ENCODE measurements at places on chromosomes 6 and 20.

DNA sequence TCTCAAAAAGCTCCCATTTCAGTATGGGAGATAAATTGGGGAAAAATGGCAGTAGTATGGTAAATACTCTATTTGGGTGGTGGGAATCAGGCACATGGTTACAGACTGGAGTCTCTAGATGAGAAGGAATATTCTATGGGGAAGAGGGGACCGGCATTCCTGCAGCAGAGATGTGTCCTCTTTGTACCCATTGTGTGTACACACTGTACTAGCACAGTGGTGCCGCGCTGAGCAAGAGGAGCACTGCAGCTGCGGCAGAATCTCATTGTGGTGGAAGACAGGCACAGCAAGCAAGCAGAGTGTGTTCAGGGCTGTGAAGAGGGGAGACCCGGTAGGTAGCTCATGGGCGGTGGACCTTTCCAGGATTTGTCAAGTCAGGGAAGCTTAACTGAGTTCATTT is 13.0 kb downstream of the AFDN start:
- DNase-seq, result no peak

DNA sequence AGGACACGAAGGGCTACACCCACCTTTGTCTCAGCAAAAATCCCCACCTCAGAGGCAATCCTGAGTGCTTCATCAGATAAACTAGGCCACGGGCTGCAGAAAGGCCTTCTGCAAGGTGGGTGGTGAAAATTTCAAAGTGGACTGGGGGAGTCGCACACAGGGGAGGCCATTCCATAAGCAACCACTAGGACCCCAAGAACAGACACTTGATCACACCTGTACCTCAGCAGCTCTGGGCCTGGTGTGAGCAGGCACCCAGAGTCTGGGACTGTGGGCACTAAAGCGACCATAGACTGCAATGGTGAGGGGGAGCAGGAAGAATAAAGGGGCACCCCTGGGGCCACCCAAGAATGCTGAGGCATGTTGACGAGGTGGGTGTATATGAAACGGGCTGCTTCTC is 52.6 kb downstream of the SERAC1 start:
- DNase-seq, result no peak

DNA sequence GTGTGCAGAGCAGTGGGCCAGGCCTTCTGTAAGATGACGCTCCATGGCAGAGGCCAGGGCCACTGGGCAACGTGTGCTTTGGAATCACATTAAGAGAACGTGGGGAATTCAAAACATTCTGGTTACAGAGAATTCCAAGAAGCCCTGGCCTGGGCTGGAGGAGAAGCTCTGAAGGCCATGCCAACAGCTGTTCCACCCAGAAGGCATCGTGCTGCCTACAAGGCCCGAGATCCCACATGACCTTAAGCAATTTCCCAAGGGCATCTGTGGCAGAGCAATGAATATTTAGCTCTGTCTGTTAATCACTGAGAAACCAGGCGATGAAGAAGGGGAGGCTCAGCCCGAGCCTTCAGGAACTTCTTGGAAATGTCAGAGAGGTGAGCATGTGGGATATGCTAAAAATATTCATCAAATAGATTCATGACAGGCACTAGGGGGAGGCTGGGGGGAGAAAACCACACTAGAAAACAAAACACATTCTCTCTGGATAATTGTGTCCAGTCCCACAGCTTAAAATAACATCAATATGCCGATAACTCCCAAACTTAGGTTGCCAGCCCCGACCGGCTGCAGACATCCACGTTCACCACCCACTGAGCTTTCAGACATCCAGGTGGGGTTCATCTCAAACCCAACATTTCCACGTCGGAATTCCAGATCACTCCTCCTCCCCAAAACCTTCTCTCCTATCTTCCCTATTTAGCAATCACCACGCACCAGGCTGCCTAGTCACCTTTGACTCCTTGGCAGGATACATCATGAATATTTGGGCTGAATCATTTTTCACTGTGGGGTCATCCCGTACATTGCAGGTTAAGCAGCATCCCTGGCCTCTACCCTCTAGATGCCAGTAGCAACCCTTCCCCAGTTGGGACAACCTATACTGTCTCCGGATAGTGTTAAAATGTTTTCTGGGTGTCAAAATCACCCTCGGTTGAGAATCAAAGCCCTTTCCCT is 6.6 kb downstream of the SULF2 start:
- no peak for DNase-seq

GRCh38 chr6:6808343-6808742 is 219.8 kb downstream of the LY86 start:
- DNase-seq, result no peak

DNA sequence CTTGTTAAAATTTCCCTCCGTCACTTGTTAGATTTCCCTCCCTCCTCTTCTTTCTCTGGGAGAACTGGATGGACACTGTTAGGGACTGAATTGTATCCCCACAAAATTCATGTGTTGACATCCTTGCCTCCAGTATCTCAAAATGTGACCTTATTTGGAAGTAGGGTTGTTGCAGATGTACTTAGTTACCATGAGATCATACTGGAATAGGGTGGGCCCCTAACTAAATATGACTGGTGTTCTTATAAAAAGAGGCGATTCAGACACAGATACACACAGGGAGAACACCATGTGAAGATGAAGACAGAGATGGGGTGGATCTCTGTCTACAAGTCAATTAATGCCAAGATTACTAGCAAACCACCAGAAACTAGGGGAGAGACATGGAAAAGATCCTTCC is 139.5 kb downstream of the ALDH8A1 start:
- DNase-seq, result no peak

DNA sequence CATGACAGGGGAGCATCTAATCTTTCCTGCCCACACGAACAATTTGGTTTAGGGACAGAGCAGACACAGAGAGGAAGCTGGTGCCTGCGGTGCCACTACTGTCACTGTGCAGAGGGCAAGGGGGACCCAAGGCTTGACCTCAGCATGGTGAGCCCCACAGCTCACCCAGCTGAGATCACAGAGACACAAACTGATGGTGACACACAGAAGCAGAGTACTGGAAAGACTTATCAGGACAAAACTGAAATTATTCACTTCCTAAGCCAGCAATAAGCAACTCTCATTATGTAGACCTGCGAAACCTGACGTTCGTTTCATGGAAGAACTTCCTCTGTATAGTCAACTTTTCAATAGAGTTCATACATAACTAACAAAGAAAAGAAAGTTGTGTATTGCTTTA is 86.1 kb downstream of the HUS1B start:
- no peak for DNase-seq

GRCh38 chr6:150937132-150937906 is 71.8 kb downstream of the MTHFD1L start:
- DNase-seq, result no peak

DNA sequence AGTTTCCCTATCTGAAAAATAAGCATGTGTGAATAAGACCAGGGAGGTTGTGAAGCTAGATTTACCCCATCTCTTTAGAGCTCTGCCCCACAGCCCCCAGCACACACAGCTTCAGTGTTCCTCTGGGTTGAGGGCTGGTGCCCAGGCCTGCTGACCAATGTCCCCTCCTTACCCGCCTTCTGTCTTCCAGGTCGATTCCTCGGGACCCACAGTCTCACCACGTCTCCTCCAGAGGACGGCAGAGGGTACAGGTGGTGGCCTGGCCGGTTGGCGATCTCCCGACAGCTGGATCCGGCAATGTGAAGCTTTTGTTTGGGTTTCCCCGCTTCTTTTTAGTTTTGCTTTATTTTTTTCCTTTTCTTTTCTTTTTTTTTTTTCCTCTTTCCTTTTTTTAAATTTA is 42.0 kb downstream of the STK35 start:
- no peak for DNase-seq

GRCh38 chr20:38387953-38388352 is 41.7 kb downstream of the LBP start:
- no peak for DNase-seq

DNA sequence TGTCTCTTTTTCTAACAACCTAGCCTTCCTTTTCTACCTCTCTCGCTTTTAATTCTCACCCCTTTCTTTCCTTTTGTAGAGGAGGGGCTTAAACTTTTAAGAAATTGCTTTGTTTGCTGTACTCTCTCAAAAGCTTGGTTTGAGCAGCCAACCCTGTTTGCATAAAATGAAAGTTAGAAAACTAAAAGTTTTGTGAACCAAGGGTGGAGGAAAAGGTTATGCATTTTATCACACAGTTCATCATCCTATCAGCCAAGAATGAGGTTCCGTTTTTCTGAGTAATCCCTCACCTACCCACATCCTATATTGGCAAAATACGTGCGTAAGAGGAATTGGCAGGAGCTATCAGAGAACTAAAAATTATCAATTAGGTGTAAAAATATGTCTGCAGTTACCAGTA is 42.8 kb upstream of the LOC128125822 start:
- no peak for DNase-seq

GRCh38 chr6:74925683-74926082 is 280.2 kb downstream of the COL12A1 start:
- no peak for DNase-seq

DNA sequence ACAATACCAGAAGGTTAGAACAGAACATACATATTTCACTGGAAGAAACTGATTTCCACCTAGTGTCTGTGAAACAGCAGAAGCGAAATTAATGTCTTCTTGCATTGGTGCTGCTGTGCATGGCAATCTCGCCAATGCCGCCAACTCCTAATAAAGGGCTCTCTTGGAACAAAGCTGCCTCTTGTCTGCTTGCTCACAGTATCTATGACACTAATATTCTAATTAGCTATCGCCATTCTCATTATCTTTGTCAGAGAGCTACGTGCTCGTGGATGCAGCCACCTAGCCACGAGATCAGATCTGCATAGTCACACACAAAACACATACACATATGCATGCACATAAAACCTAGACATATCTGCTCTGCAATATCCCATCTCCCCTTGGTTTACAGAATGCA is 145.9 kb upstream of the OLIG3 start:
- no peak for DNase-seq

DNA sequence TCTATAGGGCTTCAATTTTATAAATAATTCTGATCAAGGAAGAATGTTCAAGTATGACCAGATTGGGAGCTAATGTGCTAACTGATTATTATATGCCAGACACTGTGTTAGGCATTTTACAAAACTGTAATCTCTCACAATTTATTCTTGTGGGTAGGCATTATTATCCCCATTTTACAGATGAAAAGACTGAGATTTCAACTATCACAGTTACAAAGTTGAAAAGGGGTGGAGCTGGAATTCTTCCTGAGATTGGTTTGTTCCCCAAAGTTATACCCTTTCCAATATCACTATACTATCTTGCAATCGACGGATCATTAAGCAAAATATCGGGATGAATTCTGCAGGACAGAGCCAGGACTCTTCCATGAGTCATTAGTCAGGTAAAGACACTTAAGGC is 57.1 kb downstream of the TPD52L1 start:
- DNase-seq, result no peak

DNA sequence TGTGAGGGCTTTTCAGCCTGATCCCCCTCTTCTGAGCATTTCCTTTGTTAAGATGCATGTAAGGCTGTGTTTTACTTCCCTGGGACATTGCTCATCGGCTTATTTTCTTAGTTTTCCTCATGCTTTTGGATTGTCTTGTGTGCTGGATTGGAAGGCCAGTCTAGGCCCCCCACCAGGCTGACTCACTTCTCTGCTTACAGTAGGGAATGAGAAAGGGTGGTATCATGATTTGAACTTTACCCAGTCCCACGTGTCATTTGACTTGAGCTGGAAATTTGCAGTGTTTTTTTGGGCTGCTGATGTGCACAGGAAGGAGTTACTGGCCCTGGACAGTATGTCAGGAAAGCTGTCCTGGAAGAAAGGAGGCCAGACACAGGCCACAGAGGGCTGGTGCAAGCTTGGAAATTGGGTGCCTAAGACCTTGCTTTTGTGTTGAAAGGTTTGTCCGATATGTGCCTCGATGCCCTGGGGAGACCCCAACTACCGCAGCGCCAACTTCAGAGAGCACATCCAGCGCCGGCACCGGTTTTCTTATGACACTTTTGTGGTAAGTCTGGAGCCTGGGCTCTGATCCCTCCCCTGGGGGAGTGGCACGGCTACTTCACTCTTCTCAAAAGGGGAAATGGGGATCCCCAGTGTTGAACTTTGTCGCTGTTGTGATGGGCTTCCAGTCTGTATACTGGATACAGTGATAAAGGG is 12.8 kb downstream of the RNF114 start:
- DNase-seq, result no peak

DNA sequence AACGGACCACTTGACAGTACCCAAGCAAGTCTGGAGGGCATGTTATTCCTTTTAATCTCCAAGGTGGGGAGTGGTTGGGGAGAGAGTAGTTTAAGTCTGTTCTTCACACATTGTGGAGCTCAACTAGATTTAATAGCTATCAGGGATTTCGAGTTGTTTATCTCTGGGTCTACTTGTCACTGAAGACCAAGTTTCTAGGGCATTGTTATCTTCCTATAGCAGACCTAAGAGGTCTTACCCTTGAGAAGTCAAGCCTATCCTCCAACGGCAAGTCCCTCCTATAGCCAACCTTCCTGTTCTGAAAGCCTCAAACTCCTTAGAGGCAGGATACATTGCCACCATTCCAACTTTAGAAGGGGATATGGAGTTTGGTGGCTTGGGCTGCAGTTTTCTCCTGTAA is 164.5 kb upstream of the MOCS1 start:
- DNase-seq, result no peak

- no peak for DNase-seq
These were observed 2.0 kb downstream of the CLPSL2 start for GRCh38 chr6:35778437-35778836.

- DNase-seq, result no peak
These were observed 104.8 kb downstream of the CDH26 start for GRCh38 chr20:60063048-60063451.

GRCh38 chr20:50586531-50587232 is 76.5 kb downstream of the PTPN1 start:
- DNase-seq, result no peak

DNA sequence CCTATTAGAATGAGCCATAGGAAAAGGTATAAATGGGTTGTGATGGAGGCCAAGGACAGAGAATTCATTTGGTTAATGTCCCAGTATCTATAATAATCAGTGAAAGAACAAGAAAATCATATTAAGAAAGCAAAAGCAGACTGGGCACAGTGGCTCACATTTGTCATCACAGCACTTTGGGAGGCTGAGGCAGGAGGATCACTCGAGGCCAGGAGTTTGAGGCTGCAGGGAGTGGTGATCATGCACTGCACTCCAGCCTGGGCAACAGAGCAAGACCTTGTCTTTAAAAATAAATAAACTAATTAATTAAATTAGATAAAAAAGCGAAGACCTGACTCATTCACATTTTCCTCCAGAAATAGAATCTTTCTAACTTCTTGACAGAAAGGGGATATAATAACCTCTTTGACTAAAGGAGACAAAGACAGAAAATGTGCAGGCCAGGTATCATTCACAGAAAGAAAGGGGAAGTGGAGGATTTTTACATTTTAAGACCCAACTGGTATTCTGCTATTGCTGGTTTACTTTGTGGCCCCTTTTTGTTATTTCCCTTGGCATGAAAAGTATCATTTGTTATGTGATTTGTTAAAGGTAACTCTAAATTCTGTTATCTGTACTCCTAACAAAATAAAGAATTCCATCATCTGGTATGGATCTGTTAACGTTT is 31.9 kb upstream of the MAPK13 start:
- DNase-seq, result no peak
